ENCODE measurements at places on chromosomes 4 and X.

- DNase-seq = no peak
Measured at GRCh38 chr4:145815626-145816025, 123.0 kb downstream of the ZNF827 start.

DNA sequence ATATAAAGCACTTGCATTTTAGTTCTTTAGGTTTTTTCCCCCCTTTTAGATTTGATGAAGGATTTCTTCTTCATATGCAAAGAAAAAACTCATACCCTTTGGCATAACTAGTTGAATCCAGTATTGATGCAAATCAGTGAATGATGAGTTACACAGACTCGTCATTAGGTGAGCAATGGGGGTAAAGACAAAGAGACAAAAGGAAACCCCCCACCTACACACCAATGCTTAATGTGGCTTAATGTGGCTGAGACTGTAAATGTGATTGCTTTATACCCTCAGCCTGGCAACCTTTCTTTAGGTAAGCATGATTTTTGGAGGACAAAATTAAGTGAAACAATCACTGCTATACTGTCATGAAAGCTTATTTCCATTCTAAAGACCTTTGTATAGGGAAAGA is 39.5 kb downstream of the CD40LG start:
- no peak for DNase-seq

GRCh38 chrX:16756724-16757123 is 29.5 kb upstream of the TXLNG start:
- no peak for DNase-seq

GRCh38 chrX:19744231-19744630 is 143.2 kb downstream of the SH3KBP1 start:
- DNase-seq = no peak
